ENCODE measurements at places on chromosomes 11 and 22. TPM values are rescaled to one million over a fixed set of nuclear protein-coding genes. Genes with fewer than 3 reads are reported as not detected.
A peak's percentile ranks its signal among the peaks of the same experiment; 100 is the strongest.

Gene BARX2
- total RNA-seq = 0.36 TPM

- no peak overlapping the region for H3K27ac ChIP-seq
Observed at GRCh38 chr11:104870910-104871309, 27.4 kb downstream of the CASP12 start.

DNA sequence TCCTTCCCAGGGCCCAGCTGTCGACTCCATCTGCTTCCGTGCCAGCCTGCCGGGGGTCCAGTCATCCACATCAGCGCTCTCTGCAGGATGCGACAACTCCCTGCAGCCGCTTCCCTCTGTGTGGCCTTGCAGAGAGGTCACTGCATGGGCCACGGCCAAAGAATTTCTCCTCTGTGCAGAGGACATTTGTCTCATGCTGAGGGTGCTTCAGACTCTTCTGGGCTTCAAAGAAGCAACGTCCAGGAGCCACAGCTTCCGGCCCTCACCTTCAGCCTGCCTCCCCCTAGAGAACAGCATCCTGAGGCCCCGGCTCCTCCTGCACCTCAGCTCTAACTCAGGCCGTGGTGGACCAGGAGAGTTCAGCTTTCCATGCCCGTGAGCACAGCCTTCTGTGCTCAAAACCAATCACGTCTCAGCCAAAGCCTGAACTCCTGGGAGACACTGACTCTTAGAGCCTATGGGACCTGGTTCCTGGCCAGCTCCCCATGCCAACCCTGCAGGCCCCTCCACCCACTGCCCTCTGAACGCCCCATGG is 258.9 kb downstream of the BRD1 start:
- H3K36me3 ChIP-seq = no peaks in the 10 kb centered on the region
- DNase-seq = no peak
- no peak overlapping the region for H3K27ac ChIP-seq
- no peaks in the 10 kb centered on the region for H3K27me3 ChIP-seq
- H3K4me3 ChIP-seq = no peak overlapping the region

- no peak overlapping the region for H3K4me3 ChIP-seq
- no peak for DNase-seq
- H3K36me3 ChIP-seq = no peaks in the 10 kb centered on the region
- H3K4me1 ChIP-seq = no peaks in the 10 kb centered on the region
- no peak overlapping the region for H3K27ac ChIP-seq
Observed at GRCh38 chr11:126680131-126680530, 320.4 kb downstream of the KIRREL3 start.

DNA sequence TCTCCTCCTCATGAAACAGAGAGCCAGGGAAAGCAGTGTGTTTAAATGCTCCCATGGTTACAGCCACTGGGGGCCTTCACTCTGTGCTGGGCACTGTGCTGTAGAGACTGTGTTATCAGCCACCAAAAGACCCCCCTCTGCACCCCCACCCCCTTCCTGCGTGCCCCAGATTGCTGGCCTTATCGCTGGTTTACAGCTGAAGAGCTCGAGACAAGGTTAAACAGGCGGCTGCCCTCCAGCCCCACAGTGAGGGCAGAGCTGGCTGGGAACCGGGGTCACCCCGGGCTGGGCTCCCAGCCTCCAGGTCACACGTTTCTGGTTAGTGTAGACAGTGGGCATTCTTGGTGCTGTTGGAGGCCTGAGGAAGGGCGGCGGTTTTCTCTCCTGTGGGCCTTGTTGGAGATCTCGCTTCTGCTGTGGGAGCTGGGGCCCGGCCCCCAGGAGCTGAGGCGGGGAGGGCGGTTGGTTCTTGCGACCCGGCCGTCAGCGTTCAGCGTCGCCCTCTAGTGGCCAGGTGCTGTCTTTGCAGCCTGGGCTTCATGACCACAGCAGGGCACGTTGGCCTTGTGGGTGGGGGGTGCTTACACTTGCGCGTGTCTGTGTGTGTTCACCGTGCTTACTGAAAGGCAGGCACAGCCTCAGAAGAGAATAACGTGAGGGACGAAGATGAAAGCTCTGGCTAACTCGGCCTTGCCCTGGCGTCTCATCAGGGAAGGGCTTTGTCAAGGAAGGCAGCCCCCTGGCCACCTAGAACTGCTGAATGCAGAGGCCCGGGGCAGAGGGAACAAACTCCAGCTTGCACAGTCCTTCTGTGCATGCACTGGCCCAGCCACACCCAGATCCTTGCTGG is 40.8 kb downstream of the TBC1D22A start:
- H3K27me3 ChIP-seq = no peaks in the 10 kb centered on the region
- peak overlapping the region; percentile 23 for H3K27ac ChIP-seq
- peaks cover 3% of the 10 kb centered on the region for H3K36me3 ChIP-seq
- no peak overlapping the region for H3K4me3 ChIP-seq

GRCh38 chr11:31542862-31543261 is 33.3 kb downstream of the ELP4 start:
- no peak overlapping the region for H3K4me3 ChIP-seq
- DNase-seq = no peak
- no peaks in the 10 kb centered on the region for H3K27me3 ChIP-seq
- peaks cover 4% of the 10 kb centered on the region for H3K36me3 ChIP-seq

DNA sequence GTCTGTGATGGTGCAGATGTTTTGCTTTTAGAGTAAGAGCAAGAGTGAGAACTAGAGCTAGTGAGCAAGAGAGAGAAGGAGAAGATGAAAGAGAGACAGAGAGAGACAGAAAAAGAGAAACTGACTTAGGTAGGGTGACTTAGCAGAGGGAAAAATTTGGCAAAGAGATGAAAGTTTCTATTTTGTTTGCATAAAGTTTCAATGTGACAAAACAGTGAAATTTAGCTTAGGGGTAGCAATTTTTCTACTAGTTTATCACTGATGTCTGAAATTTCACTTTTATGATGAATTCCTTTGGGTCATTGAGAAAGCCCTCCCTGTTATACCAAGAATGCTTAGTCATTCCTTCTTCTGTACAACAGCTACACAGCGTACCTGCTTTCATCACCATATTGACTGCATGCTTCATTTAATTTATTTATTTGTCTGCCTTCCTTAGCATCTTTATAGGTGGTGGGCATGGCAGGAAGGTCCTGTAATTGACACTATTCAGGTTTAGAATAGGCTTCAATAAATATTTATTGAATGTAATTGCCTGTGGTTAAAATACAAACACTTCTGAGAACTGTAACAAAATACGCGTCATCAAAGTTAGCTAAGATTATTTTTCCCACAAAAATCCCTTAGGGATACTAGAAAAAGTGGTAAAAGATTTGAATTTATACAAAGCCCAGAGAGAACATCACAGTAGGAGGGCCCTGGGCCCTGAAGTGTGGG is 19.9 kb upstream of the CTSC start:
- peak; percentile 76 for DNase-seq
- H3K4me1 ChIP-seq = no peaks in the 10 kb centered on the region
- H3K4me3 ChIP-seq = no peak overlapping the region
- no peaks in the 10 kb centered on the region for H3K27me3 ChIP-seq

Gene MAPK8IP2
- 2.4 TPM for total RNA-seq

- no peaks in the 10 kb centered on the region for H3K27me3 ChIP-seq
- peaks cover 4% of the 10 kb centered on the region for H3K36me3 ChIP-seq
- no peak overlapping the region for H3K4me3 ChIP-seq
- no peaks in the 10 kb centered on the region for H3K4me1 ChIP-seq
Observed at GRCh38 chr22:24133187-24133965, 47.9 kb upstream of the SUSD2 start.

- DNase-seq = peak; percentile 88
- no peaks in the 10 kb centered on the region for H3K27me3 ChIP-seq
- H3K4me1 ChIP-seq = no peaks in the 10 kb centered on the region
- no peak overlapping the region for H3K4me3 ChIP-seq
- no peaks in the 10 kb centered on the region for H3K36me3 ChIP-seq
Observed at GRCh38 chr11:72482211-72482812, 48.0 kb upstream of the CLPB start.

Gene HBG1
- not detected for total RNA-seq

Gene BAIAP2L2
- total RNA-seq = 2.8 TPM

Gene SPON1
- total RNA-seq = 13.3 TPM

DNA sequence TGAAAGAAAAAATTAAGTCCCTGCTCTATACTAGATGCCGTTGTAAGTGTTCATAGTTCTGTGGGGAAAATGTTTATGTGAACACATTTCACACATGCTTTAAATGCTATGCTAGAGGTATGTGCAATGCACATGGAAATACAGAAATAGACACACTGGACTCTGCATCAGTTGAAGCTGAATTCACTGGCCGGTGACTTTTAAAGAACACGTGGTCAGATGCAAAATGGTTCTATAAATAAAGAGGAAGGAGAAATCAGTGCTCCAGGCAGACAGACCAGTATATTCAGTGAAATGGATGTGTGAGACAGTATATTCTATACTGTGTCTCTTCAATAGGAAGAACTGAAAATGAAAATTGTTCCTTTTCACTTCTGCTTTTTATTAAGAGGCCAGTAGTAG is 29.9 kb downstream of the TRPC6 start:
- DNase-seq = no peak
- H3K27ac ChIP-seq = no peak overlapping the region

- no peaks in the 10 kb centered on the region for H3K36me3 ChIP-seq
- H3K4me1 ChIP-seq = no peaks in the 10 kb centered on the region
- H3K4me3 ChIP-seq = no peak overlapping the region
Observed at GRCh38 chr11:94326947-94327346, 22.6 kb downstream of the IZUMO1R start.

GRCh38 chr11:9616858-9617257 is 43.4 kb downstream of the WEE1 start:
- H3K27ac ChIP-seq = peak overlapping the region; percentile 38
- H3K4me1 ChIP-seq = peaks cover 4% of the 10 kb centered on the region
- no peaks in the 10 kb centered on the region for H3K36me3 ChIP-seq
- no peaks in the 10 kb centered on the region for H3K27me3 ChIP-seq

Gene APOA4
- 0.86 TPM for total RNA-seq

DNA sequence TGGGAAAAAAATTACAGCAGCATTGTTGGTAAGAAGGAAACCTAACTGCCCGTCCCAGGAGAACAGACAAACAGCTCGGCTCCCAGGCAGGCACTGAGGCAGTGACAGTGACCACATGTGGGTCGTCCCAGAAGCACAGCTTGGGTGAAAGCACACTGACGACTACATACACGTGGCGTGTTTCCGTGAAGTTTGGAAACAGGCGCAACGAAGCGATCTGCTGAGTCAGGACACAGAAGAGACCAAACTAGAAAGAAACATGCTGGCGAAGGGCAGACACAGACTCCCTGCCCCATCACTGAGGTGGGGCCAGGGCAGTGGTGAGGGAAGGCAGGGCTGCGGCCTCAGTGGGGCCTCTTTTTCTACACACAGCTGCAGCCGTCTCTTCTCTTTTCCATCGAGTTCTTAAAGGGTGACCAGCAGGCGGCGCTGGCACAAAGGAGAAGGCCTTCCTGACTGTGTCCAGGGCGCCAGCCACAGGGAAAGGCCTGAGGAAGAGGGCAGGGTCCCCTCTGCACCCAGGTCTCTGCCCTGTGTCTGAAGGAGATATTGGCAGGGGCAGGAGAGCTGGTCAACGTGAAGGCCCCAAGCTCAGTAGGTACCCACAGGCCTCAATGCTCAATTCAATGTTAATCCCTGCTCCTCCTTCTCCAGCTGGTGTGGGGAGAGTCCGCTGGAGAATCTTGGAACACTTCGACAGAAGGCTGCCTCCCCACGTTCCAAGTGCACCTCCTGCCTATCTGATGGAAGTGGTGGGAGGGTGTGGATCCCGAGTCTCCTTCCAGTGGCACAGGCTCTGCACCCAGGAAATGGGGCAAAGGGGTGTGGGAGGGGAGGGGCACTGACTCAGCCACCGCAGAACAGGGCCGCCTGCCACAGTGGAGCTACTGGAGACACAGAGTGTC is 19.9 kb downstream of the CARS1 start:
- H3K36me3 ChIP-seq = peaks cover 22% of the 10 kb centered on the region
- H3K27ac ChIP-seq = no peak overlapping the region
- H3K27me3 ChIP-seq = no peaks in the 10 kb centered on the region
- DNase-seq = peak; percentile 92
- no peaks in the 10 kb centered on the region for H3K4me1 ChIP-seq

Gene OSBP2
- total RNA-seq = 19.4 TPM

GRCh38 chr11:16863389-16863788 is 124.9 kb downstream of the C11orf58 start:
- H3K27me3 ChIP-seq = no peaks in the 10 kb centered on the region
- DNase-seq = no peak
- peak overlapping the region; percentile 50 for H3K27ac ChIP-seq
- no peaks in the 10 kb centered on the region for H3K36me3 ChIP-seq
- no peak overlapping the region for H3K4me3 ChIP-seq

Gene IL18
- 0.86 TPM for total RNA-seq

Gene ZDHHC8
- 30.3 TPM for total RNA-seq

DNA sequence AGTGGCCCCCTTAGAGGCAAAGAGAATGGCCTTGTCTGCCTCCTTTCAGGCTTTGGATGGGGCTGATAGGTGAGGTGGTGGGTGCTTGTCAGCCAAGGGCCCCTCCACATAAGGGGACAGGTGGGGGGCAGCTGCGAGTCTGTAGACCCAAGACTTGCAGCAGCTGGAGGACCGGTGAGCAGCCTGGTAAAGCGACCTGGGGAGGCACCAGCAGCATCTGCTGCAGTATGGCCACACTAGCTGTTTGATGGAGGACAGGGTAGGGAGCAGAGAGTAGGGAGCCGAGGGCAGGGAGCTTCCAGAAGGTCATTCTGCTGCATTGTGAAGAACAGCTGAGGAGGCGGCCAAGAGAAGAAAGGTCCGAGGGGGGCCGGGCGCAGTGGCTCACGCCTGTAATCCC is 16.8 kb upstream of the MRTFA start:
- H3K36me3 ChIP-seq = no peaks in the 10 kb centered on the region
- no peaks in the 10 kb centered on the region for H3K27me3 ChIP-seq
- peaks cover 6% of the 10 kb centered on the region for H3K4me1 ChIP-seq
- DNase-seq = no peak
- H3K27ac ChIP-seq = no peak overlapping the region

Gene LRRC56
- total RNA-seq = 2.6 TPM

- no peak overlapping the region for H3K4me3 ChIP-seq
- no peaks in the 10 kb centered on the region for H3K36me3 ChIP-seq
- H3K27me3 ChIP-seq = no peaks in the 10 kb centered on the region
- H3K4me1 ChIP-seq = no peaks in the 10 kb centered on the region
- no peak overlapping the region for H3K27ac ChIP-seq
Observed at GRCh38 chr11:69598147-69598546, 42.8 kb upstream of the CCND1 start.

DNA sequence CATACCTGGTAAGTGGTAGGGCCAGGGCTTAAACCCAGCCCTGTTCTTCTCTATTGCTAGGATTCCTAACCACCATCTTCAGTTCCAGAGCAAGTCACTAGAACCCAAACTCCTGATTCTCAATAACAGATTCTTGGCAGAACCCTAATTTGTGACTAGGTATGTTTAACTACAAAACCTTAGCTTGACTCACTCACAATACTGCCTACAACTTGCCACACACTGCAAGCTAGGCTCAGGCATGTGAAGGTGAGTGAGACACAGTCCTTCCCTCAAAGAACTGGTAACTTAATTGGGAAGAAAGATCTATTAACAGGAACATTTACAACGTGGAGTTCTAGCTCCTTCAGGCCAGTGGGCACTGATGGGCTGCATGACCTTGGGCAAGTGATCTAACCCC is 14.5 kb upstream of the AMOTL1 start:
- H3K4me3 ChIP-seq = no peak overlapping the region
- no peak overlapping the region for H3K27ac ChIP-seq
- no peak for DNase-seq

All from cardiac muscle cell (in vitro differentiated cells and primary cell).